ENCODE measurements at places on chromosomes 4 and X. TPM values are rescaled to one million over a fixed set of nuclear protein-coding genes. Genes with fewer than 3 reads are reported as not detected.

Gene SASH3
- total RNA-seq, result not detected

Gene EMCN
- under 0.01 TPM for total RNA-seq

Gene F8A2
- not detected for total RNA-seq

Gene CXCL8
- 29.5 TPM for total RNA-seq

Gene EDA
- 0.14 TPM for total RNA-seq

Gene TEX13B
- total RNA-seq, result not detected

Gene APELA
- total RNA-seq, result not detected

Gene KLHL13
- 39.1 TPM for total RNA-seq

Gene MYOZ2
- total RNA-seq, result 0.28 TPM

Gene GPR34
- total RNA-seq, result not detected

Gene AKAP4
- total RNA-seq, result not detected

Gene TRAM1L1
- 0.43 TPM for total RNA-seq

Gene IQCM
- not detected for total RNA-seq

Gene SNX25
- total RNA-seq, result 26.9 TPM

Gene AMOT
- 1.1 TPM for total RNA-seq

Gene SLC10A4
- total RNA-seq, result not detected

Gene GPC4
- 0.83 TPM for total RNA-seq

Gene YY2
- 1.00 TPM for total RNA-seq

Gene FDCSP
- total RNA-seq, result not detected

Gene HADH
- total RNA-seq, result 6.1 TPM

Gene FRG2
- total RNA-seq, result not detected

Gene CTAG1A
- not detected for total RNA-seq

Gene LRIT3
- total RNA-seq, result not detected

Gene FAM47E
- 1.4 TPM for total RNA-seq

Gene CYSLTR1
- not detected for total RNA-seq

Gene LNX1
- 1.7 TPM for total RNA-seq

Gene CAMK2D
- 92.9 TPM for total RNA-seq

Gene CT55
- total RNA-seq, result not detected

Gene SLC34A2
- total RNA-seq, result not detected

Gene DACH2
- total RNA-seq, result not detected

Gene ETDB
- total RNA-seq, result not detected

Gene TEC
- 0.71 TPM for total RNA-seq

Gene TRAPPC11
- total RNA-seq, result 49.9 TPM

Gene GBA3
- not detected for total RNA-seq

Gene FUNDC1
- 9.2 TPM for total RNA-seq

Gene MAD2L1
- 3.0 TPM for total RNA-seq

Gene SLIT2
- 26.4 TPM for total RNA-seq

Gene AFAP1
- 25.2 TPM for total RNA-seq

Gene NKX3-2
- not detected for total RNA-seq

Gene POU3F4
- not detected for total RNA-seq
